Kidney (tissue), 22 donors: ENCODE measurements at places on chromosomes 3 and 15. TPM values are rescaled to one million over a fixed set of nuclear protein-coding genes. Genes with fewer than 3 reads are reported as not detected.

KCNMB3 gene
- total RNA-seq, result 3.7 TPM

PLA1A gene
- total RNA-seq, result 6.7 TPM

PLS1 gene
- 51.4 TPM for total RNA-seq

CD96 gene
- 9.5 TPM for total RNA-seq

CFAP44 gene
- 11.0 TPM for total RNA-seq

CCDC54 gene
- total RNA-seq, result not detected
